Gastrocnemius medialis (tissue), 4 donors: ENCODE measurements at places on chromosomes 16 and 17.
A peak's percentile ranks its signal among the peaks of the same experiment; 100 is the strongest.

DNA sequence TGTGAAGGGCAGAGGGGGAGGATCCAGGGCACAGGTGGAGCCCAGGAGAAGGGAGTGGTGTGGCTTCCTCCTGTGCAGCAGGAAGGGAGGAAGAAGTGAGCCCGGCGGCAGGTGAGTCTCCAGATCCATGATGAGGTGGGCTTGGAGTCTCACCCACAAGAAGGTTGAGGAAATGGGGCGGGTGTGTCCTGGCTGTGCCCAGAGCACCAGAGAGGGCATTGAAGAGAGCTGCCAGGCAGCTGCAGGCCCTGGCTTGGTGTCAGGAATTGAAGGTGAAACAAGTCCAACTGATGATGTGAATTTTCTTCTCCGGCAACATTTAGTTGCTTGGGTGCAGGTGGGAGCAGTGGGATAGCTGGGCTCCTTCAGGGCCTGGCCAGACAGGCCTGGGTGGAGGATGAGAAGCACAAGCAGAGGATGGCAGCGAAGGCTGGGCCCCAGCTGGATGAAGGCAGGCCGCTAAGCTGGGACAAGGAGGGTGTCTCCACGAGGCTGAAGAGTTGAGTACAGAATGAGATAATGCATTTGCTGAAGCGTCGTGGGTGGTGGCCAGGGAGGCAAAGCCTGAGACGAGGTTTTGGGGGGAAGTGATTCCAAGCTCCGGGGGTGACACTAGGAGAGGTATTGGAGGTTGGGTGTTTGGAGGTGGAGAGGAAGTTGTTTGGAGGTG is 18.3 kb downstream of the NT5M start:
- no peak for DNase-seq

GRCh38 chr17:72477491-72477890 is 356.7 kb downstream of the SOX9 start:
- no peak for DNase-seq

DNA sequence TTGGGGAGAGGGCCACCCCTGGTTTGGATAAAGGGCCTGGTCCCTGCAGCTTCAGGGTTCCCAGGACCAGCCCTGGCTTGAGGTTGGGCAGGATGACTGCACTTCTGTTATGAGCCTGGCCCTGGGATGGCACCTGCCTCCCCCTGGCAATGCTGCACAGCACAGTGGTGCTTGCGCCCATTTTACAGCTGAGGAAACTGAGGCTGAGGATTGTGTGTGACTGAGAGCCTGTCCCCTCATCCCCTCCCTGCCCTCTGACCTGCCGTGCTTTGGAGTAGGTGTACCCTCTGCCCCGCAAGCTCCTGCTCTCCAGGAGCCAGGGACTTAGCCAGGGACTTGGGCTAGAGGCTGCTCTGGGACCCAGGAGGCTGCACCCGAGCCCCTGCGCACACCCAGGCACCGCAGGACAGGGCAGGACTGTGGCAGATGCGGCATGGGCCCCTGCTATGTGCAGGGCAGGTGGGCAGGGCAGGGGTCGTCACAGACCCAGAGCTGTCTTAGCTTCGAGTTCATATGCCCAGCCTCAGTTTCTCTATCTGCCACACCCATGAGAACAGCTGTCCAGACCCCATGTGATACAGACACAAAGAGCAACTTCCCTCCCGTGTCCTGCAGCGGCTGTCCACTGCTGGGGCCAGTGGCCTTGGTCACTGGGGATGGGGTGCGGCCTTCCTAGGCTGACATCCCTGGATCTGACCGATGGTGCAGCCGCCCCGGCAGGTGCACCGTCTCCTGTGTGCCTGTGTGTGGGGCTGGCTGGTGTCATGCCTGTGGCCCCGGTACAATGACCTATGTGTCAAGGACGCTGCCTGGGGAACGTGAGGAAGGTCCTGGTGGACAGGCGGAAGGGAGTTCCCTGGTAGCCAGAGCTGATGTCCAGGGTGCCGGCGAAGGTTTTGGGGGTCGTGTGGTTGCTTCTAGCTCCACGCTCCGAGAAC is 36.6 kb downstream of the BAHCC1 start:
- no peak for DNase-seq

- no peak for DNase-seq
These were observed 5.3 kb downstream of the TMEM97 start for GRCh38 chr17:28324267-28324745.

DNA sequence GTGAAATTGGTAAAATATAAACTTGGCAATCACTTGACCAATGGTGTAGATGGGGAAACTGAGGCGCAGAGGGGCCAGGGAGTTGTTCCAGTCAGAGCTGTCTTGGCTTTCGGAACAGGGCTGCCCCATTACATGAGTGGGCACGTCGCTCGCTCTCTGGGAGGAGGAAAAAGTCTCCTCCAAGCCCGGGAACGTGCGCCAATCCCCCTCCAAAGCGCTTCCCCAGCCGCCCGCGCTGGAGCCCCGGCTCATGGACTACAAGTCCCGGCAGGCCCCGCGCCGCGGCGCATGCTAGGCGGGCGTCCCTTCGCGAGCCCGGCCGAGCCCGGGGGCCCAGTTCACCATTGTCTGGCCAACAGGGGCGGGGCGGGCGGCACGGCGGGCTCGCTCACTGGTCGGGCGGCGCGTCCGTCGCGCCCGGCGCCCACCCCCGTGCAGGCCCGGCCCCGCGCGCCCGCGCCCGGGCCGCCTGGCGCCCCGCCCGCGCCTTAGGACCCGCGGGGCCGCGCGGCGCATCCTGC is at the start of gene LLGL1:
Gene LLGL1 (plus strand): TSS at position 515 of the 521 bp plus-strand sequence. CDS start 48 bp downstream, outside the sequence.
- DNase-seq = peak; percentile 95

DNA sequence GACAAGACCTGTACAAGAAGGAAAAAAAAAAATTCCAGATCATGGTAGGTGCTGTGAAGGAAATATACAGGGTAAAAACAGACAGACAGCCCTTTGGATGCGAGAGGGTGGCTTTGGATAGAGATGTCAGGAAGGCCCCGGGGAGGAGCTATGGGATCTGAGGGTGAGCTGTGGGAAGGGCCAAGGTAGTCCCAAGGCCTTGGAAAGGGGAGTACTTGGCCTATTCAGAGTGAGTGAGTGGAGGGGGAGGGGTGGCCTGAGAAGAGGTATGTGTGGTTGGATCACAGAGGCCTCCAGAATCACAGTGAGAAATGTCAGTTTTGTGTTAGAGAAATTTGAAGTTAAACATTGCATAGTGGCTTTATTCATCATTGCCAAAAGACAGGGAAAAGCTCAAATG is 31.2 kb upstream of the AKTIP start:
- no peak for DNase-seq

DNA sequence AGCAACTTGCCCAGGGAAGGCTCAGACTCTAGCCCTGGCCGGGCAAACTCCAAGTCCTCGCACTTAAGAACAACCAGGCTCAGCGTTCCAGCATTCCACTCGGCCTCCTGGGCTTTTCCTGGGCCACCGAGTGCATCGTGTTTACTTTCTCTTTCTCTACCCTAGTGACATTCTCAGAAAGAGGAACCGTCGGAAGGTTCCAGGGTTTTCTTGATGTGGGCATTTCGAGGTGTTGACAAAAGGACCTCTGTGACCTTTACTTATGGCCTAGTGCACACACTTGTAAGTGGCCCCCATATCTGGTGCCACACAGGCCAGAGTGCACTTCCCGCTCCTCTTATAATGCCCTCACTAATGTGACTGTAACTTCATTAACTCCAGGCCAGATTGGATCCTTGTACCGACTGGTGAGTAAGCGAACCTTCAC is 3.1 kb upstream of the BANP start:
- DNase-seq = no peak

DNA sequence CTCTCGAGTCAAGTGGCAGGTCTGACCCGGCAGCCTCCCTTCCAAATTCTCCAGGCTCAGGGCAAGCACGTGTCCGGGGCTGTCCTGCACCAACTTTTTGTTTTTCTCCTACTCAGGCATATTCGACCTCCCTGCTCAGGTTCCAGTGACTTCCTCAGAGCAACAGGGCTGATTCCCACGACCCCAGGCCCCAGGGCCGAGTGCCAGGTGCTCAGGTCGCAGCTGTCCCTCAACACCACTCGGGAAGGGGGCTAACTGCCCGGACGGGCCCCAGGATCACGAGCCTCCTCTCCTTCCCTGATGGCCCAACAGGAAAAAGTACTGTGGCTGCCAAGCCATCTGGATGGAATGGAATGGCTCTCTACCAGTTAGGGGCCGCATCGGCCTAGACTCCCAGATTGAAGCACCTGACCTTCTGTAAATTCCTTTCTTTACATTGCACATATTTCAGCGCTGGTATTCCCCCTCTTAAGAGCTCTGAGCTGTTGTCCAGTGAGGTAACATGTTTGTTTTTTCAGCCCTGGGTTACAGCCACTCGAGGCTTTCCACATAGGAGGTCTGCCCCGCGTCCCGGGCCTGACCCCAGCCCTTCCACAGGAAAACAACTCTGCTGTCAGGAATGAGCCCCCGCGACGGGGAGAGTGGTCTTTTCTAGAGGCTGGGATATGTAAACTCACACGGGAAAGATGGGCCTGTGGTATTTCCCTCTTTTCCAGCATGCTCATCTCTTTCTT is 25.0 kb downstream of the NXN start:
- no peak for DNase-seq

DNA sequence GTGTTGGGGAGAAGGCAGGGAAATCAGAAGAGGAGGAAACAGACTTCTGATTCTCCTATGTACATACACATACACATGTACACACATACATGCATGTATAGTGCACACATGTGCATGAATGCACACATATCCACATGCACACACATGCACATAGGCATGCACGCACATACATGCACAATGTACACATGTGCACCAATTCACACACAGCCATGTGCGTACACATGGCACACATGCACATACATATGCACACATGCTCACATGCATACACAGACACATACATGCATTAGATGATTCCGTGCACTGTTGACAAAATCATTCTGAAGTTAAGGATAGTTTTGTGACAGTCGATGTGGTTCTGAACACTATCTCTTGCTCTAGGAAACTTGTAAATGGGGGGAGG is 214.0 kb upstream of the CDH13 start:
- no peak for DNase-seq

DNA sequence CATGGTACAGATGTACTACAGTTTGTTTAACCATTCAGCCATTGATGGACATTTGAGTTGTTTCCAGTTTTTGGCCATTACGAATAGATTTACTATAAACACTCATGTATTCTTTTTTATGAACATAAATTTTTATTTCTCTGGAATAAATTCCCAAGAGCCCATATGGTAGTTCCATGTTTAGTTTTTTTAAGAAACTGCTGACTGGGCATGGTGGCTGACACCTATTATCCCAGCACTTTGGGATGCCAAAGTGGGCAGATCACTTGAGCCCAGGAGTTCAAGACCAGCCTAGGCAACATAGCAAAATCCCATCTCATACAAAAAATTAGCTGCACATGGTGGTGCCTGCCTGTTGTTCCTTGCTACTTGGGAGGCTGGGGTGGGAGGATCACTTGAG is 30.3 kb downstream of the PRAC1 start:
- DNase-seq = no peak

GRCh38 chr17:69339937-69340336 is 13.0 kb upstream of the ABCA5 start:
- DNase-seq = peak; percentile 80

GRCh38 chr17:72788950-72789585 is 303.4 kb downstream of the SLC39A11 start:
- no peak for DNase-seq

GRCh38 chr16:66961065-66961744 is at the start of gene CES3:
Gene CES3, plus strand, starts transcription at chr16:66961266. Its CDS starts 42 bp downstream, at chr16:66961308.
- DNase-seq = no peak

GRCh38 chr16:73890186-73891128 is 406.2 kb upstream of the PSMD7 start:
- DNase-seq = no peak

DNA sequence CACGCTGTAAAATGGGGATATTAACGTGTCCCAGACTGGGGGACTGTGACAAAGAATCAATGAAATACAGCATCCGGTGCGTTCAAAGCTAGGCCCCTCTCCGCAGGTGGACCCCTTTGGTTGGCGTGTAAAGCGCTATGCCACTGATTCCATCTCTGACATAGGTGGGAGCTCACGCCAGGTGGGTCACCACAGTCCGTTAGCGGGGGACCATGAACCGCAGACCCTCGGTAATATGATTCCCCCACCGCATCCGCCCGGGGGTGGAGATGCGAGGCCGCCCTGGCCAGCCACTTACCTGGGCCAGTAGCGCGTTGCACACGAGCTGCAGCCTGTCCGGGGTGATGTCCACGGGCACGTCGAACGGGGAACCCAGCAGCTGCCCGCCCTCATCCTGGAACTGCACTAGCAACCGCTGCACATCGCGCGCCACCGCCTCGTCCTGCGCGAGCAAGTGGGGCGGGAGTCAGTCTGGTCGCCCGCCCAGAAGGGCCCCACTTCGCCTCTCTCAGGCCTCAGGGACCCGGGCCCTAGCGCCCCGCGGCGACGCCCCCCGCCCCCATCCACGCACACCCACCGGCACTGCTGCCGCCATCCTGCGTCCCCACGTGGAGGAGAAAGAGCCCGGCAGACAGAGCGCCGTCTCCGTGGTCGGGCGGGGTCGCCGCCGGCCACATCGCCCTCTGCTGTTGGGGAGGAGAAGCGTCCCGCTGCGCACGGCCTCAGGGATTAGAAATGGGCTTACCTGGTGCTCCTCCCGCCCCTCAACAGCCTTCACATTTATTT is at the start of gene NLE1:
Gene NLE1 (minus strand): TSS at position 623 of the 786 bp plus-strand sequence. CDS start 28 bp downstream, at position 595.
- peak; percentile 68 for DNase-seq

GRCh38 chr16:1458336-1458976 is 14.1 kb upstream of the CCDC154 start:
- DNase-seq = no peak

- no peak for DNase-seq
These were observed 19.3 kb downstream of the TRPV2 start for GRCh38 chr17:16434662-16435061.

DNA sequence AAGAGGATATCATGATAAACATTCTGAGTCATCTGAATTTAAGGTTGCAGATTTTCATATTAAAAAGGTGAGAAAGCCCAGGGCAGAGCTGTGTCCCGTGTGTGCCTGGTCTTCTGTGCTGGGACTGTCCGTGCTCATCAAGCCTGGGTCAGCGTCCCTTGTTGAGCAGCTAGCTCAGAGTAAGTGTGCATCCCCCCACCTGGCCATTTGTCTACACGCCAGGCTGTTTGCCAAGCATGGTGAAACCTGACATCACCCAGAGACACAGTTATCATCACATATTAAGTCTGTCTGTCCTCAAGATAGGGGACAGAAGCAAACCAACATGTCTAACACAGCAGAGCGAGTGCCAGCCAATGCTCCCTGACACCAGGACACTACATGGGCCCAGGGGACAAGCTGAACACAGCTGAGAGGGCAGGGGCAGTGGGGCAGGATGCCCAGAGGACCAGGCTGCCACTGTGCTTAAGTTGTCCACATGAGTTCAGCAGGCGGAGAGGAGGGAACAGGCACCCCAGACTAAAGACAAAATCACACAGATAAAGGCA is 57.9 kb upstream of the CNEP1R1 start:
- no peak for DNase-seq
